ENCODE measurements at places on chromosomes 6 and 20.

DNA sequence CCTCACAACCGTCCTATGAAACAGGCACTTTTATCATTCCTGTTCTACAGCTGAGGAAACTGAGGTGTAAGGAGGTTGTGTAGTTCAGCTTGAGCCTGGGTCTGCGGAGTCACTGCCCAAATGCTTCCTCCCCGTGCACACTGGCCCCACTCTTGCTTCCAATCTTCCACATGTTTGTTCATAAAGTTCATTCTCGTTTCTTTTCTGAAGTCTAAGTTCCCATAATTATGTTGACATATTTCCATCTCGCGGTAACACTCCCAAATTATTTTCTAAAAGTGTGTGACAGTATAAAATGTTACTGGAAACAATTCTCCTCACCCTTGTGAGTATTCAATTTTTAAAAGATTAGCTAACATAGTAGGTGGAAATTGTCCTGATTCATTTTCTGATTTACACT is 106.9 kb downstream of the SLC22A3 start:
- no peak for DNase-seq

DNA sequence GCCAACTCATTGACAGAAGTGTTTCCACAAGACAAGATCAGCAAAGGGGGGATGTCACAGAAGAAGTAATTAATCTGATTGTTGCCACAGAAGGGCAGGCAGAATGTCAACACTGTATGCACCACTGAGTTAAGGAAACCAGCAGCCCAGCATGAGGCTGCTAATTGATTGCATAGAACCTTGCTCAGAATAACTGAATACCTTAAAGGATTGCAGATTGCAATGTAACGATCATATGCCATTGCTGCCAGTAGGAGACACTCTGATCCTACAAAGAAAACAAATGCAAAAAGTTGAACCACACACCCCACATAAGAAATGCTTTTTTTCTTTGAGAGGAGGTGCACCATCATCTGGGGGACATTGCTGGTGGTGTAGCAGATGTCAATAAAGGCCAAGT is 13.1 kb downstream of the OR5V1 start:
- DNase-seq = no peak

DNA sequence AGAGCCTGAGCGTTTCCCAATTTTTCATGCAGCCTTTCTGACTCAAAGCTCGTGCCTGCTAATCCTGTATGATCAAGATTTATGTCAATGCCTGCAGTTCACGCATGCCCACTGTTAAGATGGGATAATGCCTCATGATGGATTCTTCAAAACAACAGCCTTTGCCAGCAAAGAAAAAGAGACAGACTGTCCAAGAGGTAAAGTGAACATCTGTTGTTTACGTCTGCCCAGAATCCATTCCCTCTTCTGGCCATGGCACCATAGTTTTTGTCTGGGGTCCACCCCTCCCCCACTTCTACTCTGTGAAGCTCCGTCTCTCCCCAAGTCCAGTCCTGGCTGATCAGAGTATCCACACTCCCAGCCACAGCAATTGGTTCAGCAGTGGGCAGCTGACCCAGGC is 91.9 kb upstream of the EYA2 start:
- DNase-seq = no peak

- DNase-seq = no peak
These were observed 176.4 kb downstream of the SAMD5 start for GRCh38 chr6:147684906-147685305.

GRCh38 chr6:7841781-7842468 is 68.7 kb downstream of the TXNDC5 start:
- no peak for DNase-seq

GRCh38 chr20:35290186-35290886 is 1.9 kb downstream of the FAM83C start:
- DNase-seq = no peak

- no peak for DNase-seq
These were observed 86.8 kb downstream of the GJA1 start for GRCh38 chr6:121522265-121522664.

- no peak for DNase-seq
These were observed 509.7 kb downstream of the DOK5 start for GRCh38 chr20:54985091-54985490.

- DNase-seq = no peak
These were observed 356.9 kb upstream of the MARCKS start for GRCh38 chr6:113500221-113500620.

- DNase-seq = peak; percentile 41
These were observed 8.8 kb downstream of the STX16 start for GRCh38 chr20:58659841-58660240.

- no peak for DNase-seq
These were observed 11.0 kb downstream of the HRH3 start for GRCh38 chr20:62208795-62209755.

GRCh38 chr6:159030168-159030567 is 14.6 kb downstream of the TAGAP start:
- DNase-seq = no peak

GRCh38 chr20:47686545-47686944 is 98.7 kb downstream of the SULF2 start:
- no peak for DNase-seq

GRCh38 chr20:37395410-37395797 is 49.5 kb downstream of the SRC start:
- no peak for DNase-seq

- DNase-seq = no peak
These were observed 1279.8 kb downstream of the EPHA7 start for GRCh38 chr6:92139601-92140000.

GRCh38 chr6:25749837-25750236 is 4.7 kb upstream of the SLC17A4 start:
- no peak for DNase-seq

DNA sequence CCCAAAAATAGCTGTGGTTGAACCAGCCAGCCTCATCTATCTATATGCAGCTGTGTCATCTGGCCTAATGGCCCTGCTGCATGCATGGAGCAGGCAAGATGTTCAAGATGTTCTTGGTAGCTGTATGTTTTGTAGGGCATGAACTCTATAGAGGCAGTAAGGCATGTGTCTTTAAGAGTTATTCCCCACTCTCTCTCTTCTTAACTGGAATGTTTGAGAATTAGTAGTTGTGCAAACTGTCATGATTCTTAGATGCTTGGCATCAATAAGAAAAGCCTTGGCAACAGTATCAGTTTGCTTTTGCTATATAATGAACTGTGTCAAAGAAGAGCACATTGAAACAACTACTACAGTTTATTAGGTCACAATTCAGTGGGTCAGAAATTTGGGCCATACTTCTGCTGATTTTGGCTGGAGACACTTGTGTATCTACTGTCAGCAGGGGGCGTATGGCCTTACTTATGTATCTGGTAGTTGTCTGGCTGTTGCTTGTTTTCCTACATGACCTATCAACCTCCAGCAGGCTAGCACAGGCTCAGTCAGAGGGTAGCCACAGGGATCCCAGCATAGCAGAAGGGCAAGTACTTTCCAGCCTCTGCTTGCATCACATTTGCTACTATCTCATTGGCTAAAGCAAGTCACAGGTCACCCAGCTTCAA is 56.1 kb upstream of the LAMP5 start:
- DNase-seq = no peak

DNA sequence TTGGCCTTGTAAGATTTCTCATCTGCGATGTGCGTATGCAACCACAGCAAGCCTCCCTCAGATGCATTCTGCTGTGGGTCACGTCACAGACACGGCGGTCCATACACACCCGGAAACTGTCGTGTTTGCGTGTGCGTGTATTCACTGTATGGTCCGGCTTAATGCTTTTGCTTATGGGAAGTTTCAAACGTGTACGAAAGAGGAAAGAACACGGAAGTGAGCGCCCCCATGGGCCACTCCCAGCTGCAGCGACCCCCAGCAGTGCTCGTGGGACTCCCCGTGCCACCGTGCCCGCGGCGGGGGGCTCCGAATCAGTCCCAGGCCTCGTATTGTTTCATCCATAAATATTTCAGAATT is 10.2 kb downstream of the DLL1 start:
- no peak for DNase-seq

DNA sequence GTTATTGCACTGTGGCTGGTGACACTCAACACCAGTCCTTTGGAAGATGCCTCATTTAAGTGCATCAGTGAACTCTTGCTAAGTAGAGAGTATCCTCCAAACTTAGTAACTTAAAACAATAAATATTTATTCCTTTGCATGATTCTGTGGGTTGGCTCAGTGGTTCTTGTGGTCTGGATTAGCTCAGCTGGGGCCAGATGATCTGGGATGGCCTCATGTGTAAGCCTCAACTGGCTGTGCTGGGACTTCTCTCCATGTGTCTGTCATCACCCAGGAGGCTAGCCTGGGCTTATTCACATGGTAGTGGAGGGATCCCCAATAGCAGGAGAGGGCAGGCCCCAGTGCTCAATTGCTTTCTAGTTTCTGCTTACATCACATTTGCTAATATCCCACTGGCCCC is 8.3 kb downstream of the LRRN4 start:
- DNase-seq = no peak

DNA sequence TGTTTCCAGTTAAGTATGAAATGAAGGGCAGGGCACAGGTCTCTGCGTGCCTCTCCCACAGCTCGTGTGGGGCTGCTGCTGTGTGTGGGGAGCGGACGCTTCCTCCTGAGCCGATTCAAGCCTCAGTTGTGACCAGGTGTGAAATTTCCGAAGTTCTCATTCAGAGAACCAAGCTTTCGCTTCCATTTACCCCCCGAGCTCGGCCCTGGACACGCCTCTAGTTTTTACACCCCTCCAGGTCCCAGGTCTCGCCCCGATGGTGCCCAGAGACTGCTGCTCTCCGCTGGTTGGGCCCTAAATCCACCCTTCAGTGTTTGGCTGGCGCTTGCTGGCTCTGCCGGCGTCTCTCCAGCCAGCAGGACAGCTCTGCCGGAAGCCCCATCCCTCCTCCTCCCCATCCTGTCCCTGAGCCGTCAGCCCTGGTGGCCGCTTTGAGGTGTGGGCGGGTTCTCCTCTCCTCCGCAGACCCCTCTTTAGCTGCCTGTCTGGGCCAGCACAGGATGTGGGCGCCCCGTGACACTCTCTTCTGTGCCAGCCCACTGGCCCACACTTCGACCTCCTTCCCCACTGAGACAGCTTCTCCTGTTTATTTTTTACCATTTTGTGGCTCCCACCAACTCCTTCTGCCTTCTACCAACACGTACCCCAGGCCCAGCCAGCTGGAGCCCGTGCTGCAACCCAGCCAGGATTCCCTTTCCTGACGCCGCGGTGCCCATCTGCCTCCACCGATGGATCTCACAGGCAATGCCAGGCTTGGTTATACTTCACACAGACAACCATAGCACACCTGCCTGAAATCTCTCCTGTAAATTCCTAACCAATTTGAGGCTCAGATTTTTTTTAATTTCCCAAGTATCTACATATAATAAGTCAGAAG is 142.8 kb downstream of the DLL1 start:
- DNase-seq = peak; percentile 67

GRCh38 chr6:166365221-166365620 is 17.5 kb downstream of the MPC1 start:
- DNase-seq = no peak

GRCh38 chr6:130357436-130357835 is 8.4 kb upstream of the TMEM200A start:
- DNase-seq = no peak

DNA sequence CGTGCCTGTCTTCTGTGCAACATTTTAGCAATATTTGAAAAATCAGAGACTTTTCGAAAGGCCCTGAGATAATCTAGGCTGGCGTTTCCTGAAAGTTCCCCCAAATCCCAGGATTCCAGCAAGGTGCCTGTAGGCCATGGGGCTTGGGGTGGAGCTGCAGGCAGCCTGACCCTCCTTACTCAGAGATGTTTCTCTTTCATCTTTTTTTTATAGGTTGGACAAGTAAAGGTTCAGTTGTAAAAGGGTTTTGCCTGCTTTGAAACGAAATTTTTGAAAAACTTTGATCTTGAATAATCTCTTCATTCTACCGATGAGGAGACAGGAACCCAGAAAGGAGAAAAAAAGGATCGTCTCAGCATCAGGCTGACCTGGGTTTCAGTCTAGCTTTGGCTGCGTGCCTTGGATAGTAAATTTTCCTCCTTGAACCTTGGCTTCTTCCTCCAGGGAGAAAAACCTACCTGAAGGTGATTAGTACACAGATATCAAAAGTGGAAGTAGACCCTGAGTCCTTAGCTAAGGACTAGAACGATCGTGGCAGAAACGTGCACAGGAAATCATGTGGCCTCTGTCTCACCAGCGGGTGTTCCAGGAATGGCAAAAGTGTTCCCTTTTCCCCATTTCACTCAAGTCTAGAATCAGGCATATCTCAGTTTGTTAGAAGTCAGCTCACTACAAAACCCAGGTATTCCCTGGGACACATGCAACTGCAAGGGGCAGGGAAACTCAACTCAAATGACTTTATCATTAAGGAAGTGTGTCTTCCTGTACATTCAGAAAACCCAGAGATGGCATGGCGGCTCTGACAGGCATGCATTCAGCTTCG is 128.2 kb upstream of the PTPN1 start:
- peak; percentile 22 for DNase-seq
